ENCODE measurements at places on chromosomes 6 and 20.
A peak's percentile ranks its signal among the peaks of the same experiment; 100 is the strongest.

DNA sequence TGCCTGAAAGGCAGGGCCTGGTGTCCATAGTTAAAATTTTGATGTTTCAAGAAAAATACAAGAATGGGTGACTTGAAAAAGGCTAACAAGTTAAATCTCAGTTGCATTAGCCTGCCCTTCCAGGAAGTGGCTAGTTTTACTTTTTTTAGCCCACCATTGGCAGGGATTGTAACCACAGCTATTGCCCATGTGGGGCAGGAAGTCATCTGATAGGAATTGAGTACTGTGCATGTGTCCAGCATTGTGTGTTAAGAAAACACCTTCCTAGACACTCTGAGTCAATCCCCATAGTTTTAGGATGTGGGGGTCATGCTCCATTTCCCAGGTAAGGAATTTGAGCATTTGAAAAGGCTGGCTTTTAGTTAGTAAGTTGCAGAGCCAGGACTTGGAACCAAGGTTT lies 26.9 kb downstream of the LYRM2 start:
- no peak for DNase-seq

DNA sequence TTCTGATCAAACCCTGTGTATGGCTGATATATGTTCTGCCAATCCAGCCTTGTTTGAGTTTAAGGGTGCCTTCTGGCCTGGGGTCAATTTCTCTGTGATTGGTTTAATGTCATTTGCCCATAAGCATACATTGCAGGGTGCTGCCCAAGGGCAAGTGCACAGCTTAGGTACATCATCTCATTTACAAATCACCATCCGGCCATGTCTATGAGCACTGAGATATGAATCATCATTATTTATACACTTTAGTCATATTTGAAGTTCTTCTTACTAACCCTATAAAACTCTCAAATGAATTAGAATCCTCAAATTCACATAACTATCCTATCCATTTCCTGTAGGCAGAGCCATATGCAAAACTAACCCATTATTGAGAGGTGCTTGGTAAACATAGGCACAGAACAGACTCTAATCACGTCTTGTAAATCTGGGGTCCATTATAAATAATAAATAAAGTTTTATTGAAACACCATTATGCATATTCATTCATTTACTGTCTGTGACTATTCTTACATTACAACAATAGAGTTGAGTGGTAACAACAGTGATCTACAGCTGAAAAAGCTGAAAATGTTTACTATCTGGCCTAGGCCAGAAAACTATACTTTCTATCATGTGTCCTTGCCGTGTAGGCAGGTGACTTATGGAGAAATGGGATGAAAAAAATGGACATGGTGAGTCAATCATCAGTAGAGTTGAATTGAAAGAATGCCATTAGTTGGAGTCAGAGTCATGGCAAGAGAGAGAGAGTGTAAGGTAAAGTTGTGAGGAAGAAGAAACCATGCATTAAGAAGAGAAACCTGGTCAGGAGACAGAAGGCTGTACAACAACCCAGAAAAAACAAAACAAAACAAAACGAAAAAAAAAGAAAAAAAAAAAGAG lies 25.0 kb downstream of the KCNQ5 start:
- DNase-seq = no peak

GRCh38 chr6:106098383-106099234 lies 12.5 kb downstream of the PRDM1 start:
- peak; percentile 88 for DNase-seq

DNA sequence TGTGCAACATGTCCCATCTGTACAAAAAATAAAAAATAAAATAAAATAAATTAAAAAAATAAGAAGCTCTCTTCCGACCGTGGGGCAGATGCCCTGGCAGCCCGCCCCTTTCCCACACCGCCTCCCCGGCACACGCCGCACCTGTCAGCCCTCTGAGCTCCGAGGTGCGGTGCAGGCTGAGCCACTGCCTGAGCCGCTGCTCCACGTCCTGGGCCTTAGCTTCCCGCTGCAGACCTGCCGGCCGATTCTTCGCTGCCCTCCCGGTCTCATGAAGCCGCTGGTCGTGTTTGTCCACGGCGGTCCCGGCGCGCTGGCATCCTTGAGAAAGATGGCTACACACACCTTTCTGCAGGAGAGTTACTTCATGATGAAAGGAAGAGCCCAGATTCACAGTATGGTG lies 10.7 kb upstream of the CLPSL2 start:
- no peak for DNase-seq

- no peak for DNase-seq
These were observed 147.6 kb downstream of the SYNDIG1 start for GRCh38 chr20:24617080-24617432.

GRCh38 chr6:157305670-157306653 lies 17.4 kb downstream of the TMEM242 start:
- no peak for DNase-seq

DNA sequence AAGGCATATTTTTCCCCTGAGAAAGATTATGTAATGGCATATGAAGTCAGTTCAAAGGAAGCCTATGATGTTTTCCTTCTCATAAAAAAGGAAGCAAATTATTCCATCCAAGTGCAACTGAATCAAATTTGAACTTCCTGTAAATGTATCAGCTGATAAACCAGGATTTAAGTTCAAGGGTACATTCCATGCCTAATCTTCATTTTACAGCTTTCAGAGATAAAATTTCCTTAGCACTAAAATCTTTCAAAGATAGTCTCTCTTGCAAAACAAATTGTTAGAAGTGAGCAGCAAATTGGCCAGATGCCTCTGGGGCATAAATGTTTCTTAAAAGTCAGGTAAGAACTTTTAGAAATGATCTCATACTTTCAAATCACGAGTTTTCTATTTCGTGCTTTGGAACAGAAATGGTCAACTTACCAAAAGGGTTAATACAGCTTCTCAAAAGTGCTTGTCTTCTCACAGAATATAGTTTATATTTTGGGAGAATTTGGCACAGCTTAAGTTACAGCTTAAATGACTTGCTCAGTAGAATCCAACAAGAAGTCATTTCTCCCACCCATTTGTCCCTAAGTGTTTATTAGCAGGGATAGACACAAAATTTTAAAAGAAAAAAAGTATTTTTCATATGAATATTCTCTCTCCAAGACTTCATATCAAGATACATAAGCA lies 2.7 kb upstream of the TCF21 start:
- DNase-seq = no peak

DNA sequence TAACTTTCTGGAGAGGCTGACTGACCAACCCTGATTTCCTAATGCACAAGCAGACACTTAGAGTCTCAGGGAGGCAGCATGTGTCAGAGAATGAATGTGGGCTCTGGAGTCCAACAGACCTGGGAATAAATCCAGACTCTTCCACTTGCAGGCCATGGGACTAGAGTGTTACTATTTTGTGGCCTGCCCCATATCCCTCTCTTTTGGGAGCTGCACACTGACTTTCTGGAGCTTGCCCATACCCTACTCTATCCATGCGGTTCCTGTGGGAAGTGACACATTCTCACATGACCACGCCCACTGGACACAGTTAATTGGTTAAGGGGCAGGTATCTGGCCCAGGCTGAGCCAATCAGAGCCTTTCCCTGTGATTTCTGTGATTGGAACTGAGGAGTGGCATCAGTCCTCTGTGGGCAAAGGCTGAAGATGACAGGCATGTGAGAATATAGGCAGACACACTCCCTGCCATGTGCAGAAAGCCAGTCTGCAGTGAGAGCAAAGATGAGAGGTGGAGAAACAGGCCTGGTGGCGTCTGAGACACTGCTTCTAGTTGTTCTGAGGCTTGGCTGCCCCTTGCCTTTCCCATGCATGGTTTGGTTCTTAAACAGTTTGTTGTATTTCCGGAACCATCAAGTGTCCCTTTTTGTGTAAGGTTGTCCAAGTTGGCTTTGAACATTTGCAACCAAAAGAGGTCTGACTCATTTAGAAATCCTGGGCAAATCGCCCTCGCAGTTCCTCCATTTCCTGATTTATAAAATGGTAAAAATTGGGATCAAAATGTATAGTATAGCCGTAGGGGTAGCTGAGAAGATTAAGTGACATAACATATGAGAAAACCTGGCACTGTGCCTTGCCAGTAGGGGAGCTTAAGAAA lies 125.6 kb downstream of the CDC5L start:
- no peak for DNase-seq

DNA sequence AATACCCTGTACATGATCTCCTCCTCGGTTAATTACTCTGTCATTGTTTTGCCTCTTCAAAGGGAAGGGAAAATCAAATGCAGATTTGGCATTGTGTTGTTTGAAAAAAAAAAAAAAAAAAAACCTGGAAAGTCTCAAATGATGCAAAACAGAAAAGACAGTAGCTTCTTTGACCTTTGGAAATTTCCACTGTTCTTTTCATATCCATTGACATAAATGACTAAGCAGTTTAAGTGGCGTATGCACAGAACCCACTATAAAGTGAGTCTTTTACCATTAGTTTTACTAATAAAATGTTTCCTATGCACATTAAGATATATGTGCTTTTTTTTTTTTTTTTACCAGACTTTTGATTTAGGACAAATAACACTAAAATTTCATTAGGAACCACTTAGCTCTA lies 704.3 kb downstream of the TFAP2A start:
- no peak for DNase-seq

- no peak for DNase-seq
These were observed 194.4 kb downstream of the BTBD9 start for GRCh38 chr6:38445336-38445735.

DNA sequence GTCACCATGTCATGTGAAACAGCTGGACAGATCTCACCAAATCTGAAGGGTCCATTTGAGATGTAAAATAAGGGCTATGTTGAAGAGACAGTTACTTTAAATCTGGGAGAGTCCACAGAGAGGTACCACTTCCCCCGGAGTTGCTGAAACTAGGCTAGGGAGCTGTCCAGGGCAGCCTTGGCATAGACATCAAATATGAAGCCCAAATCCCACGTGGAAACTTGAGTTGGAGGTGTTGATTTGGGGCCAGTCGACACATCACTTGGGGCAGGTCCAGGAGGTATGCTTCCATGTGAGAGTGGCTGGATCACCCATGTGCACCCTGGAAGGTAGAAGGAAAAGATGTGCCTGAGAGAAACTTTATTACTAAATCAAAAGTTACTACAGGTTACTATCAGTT lies 12.0 kb upstream of the SERPINB9 start:
- DNase-seq = no peak

DNA sequence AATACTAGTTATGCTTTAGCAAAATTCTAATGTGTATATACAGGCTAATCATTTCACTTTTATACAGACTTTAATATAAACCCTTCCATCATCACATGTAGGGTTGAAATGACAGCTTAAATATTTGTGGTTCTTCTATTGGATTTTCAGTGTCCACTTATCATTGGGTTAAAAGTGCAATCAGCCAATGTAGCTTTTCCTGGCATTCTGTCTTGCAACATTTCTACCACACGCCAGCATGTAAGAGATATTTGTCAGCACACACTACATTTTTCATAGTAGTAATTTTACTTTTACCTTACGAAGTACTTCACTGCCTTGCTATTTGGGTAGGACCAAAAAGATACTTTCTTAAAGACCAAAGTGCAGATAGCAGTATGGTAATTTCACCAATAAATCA lies 252.0 kb downstream of the TBX18 start:
- DNase-seq = no peak

DNA sequence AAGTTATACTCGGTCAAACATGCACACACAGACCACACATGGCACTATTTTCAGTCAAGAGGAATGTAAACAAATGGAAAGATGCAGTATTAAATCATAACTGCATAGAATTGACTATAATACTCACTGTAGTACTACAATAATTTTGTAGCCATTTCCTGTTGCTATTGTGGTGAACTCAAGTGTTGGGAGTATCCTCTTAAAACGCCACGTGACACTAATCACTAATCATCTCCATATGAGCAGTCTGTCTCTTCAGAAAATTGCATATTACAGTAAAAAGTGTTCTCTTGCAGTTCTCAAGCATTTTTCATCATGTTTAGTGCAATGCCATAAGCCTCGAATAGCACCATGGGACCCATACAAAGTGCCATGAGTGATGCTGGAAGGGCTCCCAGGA lies 258.7 kb upstream of the ID4 start:
- DNase-seq = no peak

All from stimulated activated CD4-positive, alpha-beta T cell treated with anti-CD3 and anti-CD28 coated beads, Interleukin-4, amount 100 ng/mL, for 24 hours (primary cell).